ENCODE measurements at places on chromosomes 12 and 14.

- peak; percentile 66 for DNase-seq
Measured at GRCh38 chr12:76020281-76020680, 11.3 kb downstream of the PHLDA1 start.

- no peak for DNase-seq
Measured at GRCh38 chr12:29882846-29883245, 99.1 kb upstream of the TMTC1 start.

GRCh38 chr12:53746592-53747092 is 5.1 kb downstream of the CISTR start:
- DNase-seq: peak; percentile 79

- DNase-seq: no peak
Measured at GRCh38 chr12:113818283-113818682, 147.8 kb downstream of the RBM19 start.

DNA sequence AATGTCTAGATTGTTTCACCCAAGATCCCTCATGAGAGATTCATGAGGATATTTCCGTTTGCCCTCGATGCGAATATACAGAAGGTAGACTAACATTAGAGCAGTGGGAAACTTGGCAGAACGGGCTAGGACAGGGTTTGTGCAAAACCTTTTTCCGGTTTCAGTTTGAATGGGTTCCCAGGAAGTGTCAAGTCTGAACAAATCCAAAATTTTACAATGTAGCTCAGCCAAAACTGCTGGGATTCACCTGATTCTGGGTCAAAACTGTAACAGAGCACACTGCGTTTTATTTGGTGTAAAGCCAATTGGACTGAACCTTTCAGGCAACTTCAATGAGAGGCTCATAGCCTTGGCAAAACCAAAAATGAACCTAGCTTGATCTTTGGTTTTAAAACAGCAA is 337.8 kb upstream of the DIO2 start:
- DNase-seq: no peak

GRCh38 chr12:2834581-2835491 is at the start of gene NRIP2:
TSS of gene NRIP2 (minus strand) at chr12:2835035. CDS start at chr12:2834983, 52 bp downstream.
- DNase-seq: no peak

Data from stimulated activated CD8-positive, alpha-beta memory T cell treated with anti-CD3 and anti-CD28 coated beads, Interleukin-4, amount 100 ng/mL, for 24 hours (primary cell).